ENCODE measurements at places on chromosomes 11 and 22.

DNA sequence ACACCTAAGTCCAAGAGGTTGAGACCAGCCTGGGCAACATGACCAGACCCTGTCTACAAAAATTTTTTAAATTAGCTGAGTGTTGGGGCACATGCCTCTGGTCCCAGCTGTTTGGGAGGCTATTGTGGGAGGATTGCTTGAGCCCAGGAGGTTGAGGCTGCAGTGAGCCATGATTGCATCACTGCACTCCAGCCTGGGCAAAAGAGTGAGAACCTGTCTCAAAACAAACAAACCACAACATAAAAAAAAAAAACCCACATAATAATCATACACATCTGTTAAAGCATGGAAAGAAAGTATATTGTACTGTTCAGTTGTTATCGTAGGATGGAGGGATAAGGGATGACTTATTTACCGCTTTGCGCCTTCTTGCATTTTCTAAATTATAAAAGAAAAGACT, 35.9 kb upstream of the GRK2 start:
- DNase-seq: no peak

DNA sequence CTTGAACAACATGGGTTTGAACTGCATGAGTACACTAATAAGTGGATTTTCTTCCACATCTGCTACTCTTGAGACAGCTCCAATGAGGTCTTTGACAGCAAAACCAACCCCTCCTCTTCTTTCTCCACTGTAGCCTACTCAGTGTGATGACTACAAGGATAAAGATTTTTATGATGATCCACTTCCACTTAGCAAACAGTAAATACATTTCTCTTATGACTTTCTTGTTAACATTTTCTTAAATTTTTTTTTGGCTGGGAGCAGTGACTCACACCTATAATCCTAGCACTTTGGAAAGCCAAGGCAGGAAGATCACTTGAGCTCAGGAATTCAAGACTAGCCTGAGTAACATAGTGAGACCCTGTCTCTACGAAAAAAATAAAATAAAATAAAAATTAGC, 9.9 kb upstream of the EIF4G2 start:
- DNase-seq: no peak

GRCh38 chr11:57432714-57433163, 5.8 kb upstream of the SLC43A3 start:
- no peak for DNase-seq

GRCh38 chr11:134509381-134510232, 97.6 kb upstream of the B3GAT1 start:
- no peak for DNase-seq

- no peak for DNase-seq
Observed at GRCh38 chr11:9219572-9219971, 45.6 kb downstream of the DENND5A start.

GRCh38 chr11:86179646-86180064, 64.9 kb upstream of the EED start:
- no peak for DNase-seq

DNA sequence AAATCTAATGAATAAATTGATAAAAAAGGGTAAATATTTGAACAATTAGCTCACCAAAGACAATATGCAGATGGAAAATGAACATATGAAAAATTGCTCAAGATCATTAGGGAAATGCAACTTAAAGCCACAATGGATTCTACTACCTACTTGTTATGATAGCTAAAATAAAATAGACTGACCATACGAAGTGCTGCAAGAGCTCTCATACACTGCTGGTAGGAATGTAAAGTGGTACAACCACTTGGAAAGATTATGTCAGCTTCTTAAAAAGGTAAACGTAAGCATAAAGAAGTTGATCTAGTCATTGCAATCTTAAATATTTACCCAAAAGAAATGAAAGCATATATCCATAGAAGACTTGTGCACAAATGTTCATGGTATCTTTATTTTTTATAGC, 504.2 kb upstream of the ARHGAP42 start:
- DNase-seq: no peak

DNA sequence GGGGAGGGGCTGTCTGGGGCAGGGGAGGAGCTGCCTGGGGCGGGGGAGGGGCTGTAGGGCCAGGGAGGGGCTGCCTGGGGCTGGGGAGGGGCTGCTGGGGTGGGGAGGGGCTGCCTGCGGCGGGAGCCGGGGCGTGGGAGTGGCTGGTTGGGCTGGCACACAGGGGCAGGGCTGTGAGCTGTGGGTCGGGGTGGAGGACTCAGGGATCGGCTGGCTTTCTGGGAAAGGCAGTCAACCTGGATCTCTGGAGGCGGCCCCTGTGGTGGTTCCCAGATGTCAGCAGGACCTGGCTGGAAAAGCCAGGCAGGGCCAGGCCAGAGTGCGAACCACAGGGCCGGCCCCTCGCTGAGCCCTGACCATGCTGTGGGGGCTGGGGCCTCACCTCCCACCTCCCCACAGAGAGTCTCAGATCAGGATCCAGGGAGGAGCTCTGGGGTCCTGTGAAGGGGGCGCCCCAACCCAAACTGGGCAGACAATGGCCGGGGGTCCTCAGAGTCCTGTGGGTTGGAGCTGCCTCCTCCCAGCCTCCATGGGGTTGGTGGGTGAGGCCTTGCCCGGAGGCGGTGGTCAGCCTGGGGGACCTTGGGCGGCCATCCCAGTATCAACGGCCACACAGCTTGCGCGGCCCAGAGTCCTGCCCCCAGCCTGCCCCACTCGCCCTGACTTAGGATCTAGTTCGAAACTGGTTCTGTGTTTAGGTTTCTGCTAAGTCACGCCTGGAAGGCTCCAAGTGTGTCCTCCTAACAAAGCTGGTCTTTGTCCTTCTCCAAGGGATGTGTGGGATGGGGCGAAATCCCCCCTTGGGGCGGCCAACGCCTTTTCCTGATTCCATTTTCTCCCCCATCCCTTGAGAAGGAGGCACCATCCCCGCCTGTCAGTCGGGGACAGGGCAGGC, 1.9 kb downstream of the MUC5B start:
- no peak for DNase-seq

GRCh38 chr11:4881188-4881587, 512 bp upstream of the OR51T1 start:
- DNase-seq: no peak

- no peak for DNase-seq
Observed at GRCh38 chr11:11857769-11858168, 16.0 kb downstream of the USP47 start.

DNA sequence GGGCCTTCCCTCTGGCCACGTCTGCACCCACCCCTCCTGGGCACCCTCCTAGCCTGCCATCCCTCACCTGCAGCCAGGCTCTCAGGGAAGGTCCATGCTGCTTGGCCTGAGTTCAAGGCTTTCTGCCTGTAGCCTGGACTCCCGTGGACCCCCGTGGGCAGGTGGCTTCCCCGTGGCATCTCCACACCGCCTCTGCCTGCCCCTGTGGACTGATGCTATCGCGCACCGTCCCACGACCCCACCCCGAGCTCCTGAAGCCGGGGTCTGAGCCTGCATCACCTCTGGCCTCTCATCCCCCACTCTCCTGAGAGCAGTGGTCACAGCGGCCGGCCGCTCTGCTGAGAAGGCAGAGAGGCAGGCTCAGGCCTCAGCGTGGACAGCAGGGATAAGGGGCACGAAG, 4.5 kb downstream of the IFITM5 start:
- DNase-seq: no peak

GRCh38 chr11:92357344-92357743, 132.7 kb downstream of the FAT3 start:
- DNase-seq: no peak

GRCh38 chr22:26303475-26303874, 125.6 kb upstream of the ASPHD2 start:
- no peak for DNase-seq

- no peak for DNase-seq
Observed at GRCh38 chr11:1168721-1169161, 11.0 kb downstream of the MUC5AC start.

DNA sequence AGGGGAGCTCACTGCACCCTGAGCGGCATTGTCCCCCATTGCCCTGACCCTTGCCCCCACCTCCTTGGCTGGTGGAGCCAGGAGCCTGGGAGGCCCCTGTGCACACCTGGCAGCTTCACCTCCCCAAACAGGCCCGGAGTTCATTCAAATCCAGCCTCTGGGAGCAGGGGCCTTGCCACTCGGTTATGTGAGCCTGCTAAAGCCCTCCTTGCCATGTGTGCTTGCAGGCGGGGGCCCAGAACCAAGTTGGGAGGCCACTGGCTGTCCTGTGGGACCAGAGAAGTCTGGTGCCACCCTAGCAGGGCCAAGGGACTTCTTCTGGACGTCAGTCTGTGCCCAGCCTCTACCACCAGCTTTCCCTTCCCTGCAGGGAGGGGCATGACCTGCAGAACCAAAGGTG, 48.9 kb downstream of the NFAM1 start:
- no peak for DNase-seq

- DNase-seq: no peak
Observed at GRCh38 chr11:70488171-70488703, 89.9 kb downstream of the CTTN start.

DNA sequence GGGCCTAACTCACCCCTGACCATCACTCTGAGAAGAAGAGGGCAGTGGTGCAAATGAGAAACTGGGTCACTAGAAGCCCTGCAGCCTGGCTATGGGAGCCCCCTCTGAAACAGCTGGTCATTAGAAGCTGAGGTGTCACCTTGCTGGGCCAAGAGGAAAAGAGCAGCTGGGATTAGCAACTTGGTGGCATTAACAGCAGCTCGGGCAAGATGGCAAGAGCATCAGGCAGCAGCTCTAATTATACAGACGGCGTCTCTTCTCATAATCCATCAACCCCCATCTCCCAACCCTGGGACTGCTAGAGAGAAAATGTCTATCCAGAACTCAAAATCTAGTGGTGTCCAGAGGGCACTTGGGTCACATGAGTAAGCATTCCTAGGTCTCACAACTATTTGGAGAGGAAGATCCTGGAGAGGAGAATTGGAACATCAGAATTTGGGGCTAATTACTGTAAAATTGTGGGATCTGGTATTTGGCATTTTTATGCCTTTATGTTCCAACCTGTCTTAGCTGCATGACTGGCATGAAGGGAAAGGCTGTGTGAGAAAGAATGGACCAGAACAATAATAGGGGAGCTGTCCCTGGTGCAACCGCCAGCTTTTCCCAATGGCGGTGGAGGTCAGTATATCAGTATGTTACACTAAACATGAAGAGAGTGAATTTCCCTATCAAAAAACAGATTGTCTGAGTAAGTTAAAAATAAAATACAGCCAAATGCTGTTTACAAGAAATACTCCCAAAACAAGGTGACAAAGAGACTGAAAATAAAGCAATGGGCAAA, 7.6 kb upstream of the LMO1 start:
- DNase-seq: no peak

GRCh38 chr22:19852177-19852781, 2.4 kb downstream of the GNB1L start:
- no peak for DNase-seq

DNA sequence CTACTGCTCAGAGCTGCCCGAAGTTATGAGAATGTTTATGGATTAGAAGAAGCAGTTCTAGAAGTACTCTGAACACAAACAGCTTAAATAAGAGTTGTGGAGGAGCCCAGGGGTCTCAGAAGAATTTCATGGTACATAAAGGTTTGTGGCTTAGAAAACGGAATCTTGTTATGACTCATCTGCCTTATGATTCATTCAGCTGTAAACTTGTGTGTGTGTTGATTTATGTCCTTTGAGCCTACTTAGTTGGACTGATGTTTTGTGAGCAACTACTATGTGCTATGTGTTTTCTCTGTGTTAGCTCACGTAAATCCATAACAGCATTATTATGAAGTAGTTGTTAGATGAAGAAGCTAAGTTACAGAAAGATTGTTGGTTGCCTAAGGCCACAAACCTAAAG, 203.7 kb downstream of the PGR start:
- no peak for DNase-seq

- DNase-seq: peak; percentile 96
Observed at GRCh38 chr22:19178657-19179496, at the start of gene SLC25A1. SLC25A1 (minus strand) TSS chr22:19178736; CDS start chr22:19178673, 63 bp downstream.

DNA sequence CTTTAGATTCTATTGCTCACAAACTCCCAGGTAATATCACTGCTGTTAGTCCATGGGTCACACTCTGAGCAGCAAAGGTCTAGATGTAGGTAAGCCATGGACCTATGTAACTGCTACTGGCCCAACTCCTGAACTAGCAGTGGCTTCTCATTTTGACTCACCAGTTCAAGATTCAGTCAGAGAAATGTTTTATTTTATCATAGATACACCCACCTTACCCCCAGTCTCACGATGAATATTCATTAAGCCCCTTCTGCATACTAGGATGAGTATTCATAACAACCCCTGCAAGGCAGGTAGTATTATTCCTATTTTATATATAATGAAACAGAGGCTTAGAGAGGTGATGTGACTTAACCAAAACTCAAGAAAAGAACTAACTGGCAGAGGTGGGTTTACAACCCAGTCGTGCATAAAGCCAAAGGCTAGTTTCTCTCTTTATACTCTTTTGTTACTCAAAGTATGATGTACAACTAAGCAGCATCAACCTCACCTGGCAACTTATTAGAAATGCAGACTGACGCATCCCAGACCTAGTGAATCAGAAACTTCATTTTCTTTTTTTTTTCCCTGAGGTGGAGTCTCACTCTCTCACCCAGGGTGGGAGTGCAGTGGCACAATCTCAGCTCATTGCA, 957.6 kb upstream of the CCDC90B start:
- DNase-seq: no peak

DNA sequence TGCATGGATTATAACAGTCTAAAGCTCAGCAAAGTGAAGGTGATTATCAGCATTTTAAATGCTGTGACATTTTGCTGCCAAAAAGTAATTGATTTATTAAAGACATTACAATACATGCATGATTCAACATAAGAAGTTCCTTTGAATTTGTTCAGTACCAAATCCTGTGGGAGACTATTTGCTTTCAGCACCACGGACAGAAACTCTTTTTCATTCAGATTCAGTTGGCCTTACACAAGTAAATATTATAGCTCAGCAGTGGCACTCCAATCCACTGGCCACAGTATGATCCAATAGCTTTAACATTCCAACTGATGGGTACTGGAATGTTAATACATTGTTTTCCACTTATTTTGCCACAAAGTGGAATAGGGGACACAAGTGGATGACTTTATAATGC, 806.7 kb downstream of the NTM start:
- DNase-seq: no peak

DNA sequence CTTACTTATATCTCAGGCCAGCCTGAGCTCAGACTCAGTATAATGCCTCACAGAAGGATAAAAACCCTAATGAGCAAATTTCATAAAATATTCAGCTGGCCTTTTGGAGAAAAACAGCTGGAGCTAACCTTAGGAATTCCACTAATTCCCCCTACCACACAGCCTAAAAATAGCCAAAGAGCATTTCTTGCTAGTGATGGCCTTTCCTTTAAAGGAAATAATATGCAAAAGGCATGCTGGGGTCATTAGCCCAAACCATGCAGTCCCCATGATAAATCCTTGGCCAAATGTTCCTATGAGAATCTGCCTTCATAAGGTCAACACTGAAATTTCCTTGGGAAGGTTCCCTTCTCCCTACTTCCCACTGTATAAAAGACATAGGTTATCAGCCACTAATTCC, 38.2 kb downstream of the SYTL2 start:
- DNase-seq: no peak
